IPS-NIHi11 (cell line): ENCODE measurements at places on chromosomes 5 and 9.

DNA sequence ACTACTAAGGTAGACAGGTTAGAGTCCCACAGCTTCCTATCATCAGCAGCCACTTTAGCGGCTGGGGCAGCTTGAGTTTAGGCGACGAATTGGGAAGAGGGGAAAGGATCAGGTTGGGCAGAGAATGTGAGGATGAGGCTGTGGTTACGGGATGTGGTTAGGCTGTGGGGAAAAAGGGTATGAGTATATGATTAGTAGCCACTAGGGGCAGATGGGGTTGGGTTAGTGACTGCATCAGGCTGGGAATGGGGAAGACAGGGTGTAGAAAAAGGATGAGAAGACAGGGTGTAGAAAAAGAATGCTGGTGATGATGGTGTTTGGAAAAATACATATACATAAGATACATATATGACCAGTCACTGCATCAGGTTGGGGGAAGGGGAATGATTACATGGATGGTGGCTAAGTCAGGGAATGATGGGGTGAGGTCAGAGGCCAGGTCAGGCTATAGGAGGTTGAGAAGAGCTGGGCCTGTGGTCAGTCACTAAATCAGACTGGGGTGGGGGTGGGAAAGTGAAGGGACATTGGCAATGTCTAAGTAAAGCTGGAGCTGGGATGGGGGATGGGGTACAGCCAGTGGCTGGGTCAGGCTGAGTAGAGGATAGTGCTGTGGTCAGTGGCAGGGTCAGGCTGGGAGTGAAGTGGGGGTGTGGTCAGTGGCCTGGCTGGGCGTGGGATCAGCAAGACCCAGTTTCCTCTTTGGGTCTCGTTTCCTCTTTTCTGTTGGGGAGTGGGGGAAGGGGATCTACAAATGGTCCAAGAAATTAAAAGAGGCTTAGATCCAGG lies 2.1 kb downstream of the TLN1 start:
- peak; percentile 55 for DNase-seq

GRCh38 chr5:179142434-179143198 lies 82.4 kb downstream of the ZNF354C start:
- DNase-seq, result no peak

DNA sequence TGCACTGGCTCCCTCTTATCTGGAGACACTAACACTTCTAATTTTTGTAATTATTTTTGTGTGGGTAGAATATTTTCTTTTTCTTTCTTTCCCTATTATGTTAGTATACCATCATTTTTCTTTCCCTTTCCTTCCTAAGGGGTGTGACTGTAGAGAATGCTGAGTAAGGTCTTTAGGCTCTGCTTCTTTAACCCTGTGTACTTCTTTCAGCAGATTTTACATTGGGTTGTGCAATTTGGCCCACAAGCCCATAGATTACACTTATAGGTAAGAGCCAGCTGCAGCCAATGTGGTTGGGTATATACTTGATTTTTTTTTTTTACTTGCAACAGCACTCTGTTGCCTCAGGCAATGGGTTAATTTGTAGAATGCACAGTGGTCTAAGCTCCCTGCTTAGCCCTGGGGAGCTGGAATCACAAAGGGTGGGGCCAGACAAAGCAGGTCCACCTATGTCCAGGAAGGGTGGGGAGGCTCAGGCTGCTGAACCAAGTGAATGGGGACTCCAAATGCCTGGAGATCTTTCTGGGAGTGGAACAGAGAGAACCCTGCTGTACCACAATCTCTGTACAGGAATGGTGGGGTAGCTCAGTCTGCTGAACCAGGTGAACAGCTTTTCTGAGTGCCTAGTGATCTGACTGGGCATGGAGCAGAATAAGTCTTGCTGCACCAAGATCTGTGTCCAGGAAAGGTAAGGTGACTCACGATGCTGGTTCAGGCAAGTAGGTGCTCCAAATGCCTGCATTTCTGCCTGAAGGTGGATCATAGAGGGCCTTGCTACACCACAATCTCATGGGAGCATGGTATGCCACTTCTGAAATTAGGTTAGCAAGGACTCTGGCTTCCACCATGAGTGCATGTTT lies 64.9 kb downstream of the SLC25A46 start:
- no peak for DNase-seq

DNA sequence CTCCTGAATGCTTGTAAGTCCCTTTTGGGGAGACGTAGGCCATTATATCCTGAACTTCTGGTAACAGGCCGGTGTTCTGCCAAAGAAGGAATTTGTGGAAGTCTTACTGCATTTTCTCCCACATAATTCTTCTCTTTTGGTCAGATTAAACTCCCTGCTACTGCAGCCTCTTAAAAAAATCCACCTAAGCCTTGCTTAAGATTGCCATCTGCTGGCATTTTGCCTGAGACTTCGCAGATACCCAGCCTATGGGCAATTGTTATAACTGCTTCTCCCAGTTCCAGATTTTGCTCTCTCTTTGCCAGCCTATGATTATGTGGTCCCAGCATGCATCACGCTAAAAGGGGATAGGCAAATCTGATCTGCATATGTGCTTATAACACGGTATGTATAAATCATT lies 391.6 kb upstream of the CHD1 start:
- no peak for DNase-seq

DNA sequence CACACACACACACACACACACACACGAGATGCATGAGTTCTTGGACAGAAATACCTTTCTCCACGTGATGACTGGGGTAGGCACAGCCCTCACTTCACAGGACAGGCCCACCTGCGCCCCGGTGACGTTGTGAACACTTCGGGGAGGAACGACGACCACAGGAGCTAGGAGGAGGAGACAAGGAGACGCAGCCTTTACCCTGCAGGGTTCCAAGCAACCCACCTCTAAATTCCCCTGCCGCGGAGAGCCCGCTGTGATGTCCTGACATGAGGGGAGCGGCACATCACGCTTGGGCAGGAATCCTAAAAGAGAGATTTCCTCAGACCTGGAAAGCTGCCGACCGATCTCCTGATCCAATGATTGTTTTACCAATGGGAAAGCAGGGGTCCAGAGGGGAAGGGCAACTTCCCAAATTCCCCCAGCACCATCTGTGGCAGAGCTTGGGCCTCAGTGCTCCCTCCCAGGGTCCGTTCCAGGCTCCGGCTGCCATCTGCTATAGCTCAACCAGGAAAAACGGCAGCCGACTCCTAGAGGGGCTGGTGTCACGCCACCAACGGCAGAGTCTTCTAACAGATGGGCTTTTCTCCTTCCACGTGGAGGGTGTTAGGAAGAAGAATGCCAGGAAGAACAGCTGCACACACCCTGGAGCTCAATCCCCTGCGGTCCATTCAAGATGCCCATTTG lies 10.1 kb downstream of the IGFBPL1 start:
- no peak for DNase-seq

DNA sequence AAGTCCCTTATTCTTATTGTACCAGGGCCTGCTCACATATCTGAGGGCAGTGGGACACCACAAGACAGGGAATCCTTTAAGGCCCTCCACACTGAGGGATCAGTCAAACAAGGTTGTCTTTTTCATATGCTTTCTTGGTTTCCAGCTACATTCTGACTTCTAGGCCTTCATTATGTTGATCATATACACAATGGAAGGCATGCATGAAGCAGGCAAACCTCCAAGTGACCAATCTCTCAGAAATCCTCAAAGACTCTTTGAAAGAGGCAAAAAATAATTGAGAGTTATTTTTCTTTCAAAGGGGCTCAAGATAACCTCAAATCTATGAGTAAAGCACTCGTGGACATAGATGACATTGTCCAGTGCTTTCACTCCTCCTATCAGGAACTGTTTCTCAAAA lies 1195.9 kb upstream of the ACO1 start:
- no peak for DNase-seq

DNA sequence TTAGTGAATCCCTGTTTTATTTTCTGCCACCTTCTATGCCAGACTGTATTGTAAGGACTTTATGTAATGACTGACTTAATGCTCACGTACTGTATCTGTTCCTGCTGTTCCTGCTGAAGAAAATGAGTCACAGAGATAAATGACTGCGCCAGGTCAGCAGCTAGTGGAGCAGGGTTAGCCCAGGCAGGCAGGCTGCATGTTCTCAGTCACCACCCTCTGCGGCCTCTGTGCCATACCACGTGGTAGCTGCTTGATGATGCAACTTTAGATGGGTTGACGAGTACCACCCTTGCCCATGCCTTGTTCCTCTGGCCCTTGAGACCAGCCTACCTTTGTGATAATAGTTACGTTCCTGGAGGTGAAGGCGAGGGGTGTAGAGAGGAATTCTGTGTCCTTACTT lies 161.9 kb downstream of the TRIO start:
- DNase-seq, result no peak

DNA sequence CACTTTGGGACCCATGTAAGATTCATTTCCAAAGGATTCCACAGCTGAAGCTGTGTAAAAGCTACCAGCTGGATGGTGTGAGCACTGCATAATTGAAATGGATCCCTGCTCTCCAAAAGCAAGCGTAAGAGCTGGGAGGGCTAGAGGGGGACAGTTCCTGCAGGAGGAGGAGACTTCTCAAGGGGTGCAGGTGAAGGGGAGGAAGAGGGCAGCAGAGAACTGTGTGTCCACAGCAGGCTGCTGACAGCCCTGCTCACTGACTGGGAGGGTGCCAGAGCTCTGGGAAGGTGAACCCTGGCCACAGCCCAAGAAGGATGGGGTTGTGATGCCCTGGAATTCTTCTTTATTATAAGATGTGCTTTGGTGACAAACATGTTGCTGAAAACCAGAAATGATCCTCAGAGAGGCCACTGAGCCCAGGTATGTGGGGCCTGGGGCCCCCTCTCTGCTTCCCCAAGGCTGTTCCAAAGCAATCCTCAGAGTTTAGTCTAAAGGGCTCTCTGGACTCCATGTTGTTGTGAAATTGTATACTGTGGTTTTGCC lies 112.8 kb upstream of the SLC25A48 start:
- no peak for DNase-seq
